NCI-H446 treated with DMSO at 0.1 percent for 48 hours (cell line): ENCODE measurements at places on chromosomes 7 and 10.

DNA sequence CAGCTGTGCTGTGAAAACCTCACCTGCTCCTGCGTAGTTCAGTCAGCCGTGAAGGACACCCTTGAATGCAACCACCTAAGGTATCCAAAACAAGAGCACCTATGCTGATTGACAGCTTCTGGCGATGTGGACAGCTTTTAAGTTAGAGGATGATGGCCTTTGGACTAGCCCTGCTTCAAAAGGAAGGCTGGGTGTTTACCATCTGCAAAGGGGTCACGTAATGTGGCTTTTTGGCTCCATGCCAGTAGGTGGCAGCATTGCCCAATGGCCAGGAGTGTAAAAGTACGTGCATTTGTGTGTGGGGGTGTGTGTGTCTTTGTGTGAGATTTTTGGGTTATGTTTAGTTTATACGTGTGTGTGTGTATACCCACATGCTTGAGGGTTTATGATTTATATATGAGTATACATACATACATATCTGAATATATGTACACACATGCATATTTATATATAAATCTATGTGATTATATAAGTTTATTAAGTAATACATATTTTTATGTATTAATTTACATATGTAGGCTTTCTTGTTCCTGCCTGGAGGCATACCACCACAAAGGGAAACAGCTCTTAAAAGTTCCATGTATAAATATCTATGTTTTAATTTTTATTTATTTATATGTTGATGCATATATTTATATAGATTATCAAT, 236.3 kb upstream of the ANKRD30A start:
- DNase-seq: no peak

- no peak for DNase-seq
These were observed 30.7 kb upstream of the ELOVL3 start for GRCh38 chr10:102195296-102195870.

GRCh38 chr7:11060893-11061292, 87.2 kb downstream of the PHF14 start:
- DNase-seq: no peak

DNA sequence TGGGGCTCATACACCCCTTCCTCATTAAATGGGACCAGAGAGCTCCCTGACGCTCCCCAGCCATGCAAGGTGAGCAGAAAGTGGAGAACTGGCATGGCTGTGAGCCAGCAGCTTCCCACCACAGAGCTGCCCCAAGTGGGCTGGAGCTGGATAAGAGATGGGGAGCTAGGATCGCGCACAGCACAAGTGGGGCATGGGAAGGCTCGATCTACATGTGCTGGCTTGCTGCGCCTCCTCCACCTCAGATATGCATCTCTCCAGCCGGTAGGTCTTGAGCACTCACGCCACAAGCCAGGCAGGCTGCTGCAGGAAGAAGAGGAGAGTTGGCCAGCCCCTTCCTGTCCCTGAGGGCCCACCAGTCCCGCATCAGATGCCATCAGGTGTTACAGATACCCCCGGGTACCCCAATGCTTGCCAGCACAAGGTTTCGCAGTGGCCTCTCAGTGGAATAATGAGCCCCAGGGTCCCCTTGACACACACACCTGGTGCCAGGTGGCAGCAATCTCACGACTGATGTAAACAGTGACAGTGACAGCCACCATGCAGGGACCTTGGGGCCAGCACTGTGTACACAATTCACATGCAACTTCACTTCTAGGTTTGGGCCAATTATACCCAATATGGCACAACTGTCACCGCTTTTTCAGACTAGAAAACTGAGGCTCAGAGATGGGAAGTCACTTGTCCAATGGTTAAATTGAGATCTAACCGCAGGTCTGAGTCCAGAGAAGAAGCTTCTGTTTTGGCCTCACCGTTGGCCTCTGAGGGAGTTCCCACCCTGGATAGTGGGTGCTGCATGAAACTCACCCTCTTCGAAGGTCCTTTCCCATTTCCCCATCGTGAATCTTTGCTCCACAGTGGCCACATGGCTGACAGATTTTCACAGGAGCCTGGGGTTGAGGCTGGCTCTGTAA, 79.3 kb downstream of the OAT start:
- DNase-seq: no peak

- no peak for DNase-seq
These were observed 267.0 kb downstream of the PLXNA4 start for GRCh38 chr7:132309102-132309805.

DNA sequence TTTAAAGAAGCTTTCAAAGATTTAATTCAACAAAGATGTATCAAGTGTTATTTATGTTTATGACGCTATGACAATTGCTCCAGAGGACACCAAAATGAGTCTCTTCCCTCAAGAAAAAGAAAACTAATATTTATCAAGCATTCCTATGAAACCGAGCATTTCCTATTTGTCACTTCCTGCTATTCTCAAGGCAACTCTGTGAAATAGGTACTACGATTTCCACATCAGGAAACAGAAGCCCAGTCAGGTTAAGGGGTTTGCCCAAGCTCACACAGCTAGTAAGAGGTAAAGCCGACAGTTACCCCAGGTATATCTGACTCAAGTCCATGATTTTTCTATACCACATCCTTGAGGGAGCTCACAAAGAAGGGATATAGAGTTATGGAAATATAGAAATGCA, 85.9 kb downstream of the TRIL start:
- DNase-seq: no peak

DNA sequence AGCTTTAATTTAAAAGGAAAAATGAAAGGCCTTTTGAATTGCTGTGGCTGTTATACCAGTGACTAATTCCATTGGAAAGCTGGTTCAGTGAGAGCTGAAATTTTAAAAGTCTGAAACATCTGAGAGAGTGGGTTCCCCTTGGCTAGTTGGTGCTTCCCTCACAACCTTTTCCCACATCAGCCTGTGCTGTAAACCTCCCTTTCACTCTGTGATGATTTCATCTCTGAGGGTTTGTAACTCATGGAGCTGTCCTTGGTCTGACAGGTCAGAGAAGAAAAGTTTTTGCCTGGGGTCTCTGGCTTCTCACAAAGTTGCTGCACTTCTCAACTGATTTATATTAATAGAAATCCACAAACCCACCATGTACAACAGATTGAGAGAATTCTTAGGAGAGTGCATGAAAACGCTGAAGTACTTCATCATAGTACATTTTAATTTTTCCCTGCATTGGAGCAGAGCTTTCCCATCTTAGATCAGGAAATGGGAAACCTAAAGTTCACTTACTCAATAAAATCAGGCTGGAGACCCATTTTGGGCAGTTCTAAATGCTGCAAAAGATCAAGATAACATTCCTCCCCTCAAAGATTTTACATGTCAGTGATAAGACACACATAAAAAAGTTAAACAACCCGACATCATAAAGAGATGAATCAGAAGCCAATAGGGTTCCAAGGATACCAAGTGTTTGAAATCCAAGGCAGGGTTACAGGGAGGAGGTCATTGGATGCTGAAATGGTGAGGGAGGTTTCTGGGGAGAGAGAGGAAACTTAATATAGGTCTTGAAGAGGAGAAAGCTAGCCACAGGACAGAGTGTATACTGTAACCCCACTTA, 157.0 kb upstream of the MKLN1 start:
- DNase-seq: no peak

DNA sequence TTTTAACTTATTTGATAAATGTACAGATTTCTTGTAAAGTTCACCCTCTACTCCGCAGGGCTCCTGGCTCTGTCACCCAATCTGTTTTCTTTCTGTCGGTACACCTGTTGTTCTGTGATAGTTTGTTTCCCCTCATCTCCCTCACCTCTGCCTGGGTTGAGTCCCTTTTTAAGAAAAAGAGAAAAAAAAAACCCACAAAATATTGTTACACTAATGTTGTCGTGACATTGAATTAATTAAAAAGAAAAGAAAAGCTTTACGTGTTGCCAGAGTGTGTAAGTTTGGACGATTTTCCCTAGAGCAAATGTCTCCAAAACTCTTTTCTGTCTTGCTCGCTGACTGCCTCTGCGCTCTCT, 3.4 kb downstream of the HMX3 start:
- no peak for DNase-seq

DNA sequence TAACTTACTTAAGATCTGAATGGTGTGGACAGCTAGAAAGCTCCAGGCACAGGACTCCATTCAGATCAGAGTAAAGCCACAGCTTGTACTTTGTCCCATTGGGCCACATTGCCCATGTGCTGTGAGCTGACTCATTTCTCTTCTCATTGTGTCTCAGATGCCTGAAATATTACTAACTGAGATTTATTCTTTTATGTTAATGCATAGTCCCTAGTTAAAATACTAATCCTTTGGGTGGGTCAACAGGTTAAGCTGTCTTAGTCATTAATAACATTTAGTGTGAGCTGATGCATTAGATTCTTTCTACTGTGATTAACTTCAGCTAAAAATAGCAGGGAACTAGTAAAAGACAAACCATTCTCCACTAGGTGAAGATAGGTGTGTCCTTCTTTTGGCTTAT, 104.7 kb upstream of the ARMC3 start:
- no peak for DNase-seq

DNA sequence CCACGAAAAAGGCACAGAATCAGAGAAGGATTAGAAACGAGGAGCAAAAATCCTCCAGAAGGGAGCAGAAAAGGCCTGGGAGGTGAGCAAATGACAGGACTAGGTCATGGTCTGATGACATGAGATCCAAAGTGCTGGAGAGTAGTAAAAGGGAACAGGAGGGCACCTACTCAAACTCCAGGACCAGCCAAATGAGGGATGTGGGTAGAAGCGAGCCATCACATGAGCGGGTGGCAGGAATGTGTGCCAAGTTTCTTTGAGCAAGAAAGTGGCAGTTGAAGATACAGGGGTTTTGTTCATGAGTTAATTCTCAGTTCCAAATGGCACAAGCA, 112.6 kb downstream of the RNF32 start:
- DNase-seq: no peak

- DNase-seq: no peak
These were observed 25.3 kb upstream of the GIMAP6 start for GRCh38 chr7:150657526-150657925.

DNA sequence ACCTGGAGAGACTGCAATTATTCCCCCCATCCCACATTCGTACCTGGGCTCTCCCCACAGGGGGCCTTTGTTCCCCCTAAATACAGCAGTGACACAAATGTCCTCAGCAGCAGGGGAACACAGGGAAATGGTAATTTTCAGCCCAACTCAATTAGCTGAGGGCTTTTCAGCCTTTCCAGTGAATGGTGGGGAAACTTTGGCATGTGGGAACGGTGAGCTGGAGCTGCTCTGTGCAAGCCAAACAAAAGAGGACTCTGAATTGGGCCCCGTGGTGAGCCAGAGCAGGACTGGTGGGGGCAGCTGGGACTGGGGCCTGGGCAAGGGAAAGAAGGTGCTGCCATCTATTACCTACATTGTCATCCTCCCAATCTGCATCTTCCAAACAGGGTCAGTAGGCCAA, 51.0 kb downstream of the FBXW4 start:
- DNase-seq: no peak

DNA sequence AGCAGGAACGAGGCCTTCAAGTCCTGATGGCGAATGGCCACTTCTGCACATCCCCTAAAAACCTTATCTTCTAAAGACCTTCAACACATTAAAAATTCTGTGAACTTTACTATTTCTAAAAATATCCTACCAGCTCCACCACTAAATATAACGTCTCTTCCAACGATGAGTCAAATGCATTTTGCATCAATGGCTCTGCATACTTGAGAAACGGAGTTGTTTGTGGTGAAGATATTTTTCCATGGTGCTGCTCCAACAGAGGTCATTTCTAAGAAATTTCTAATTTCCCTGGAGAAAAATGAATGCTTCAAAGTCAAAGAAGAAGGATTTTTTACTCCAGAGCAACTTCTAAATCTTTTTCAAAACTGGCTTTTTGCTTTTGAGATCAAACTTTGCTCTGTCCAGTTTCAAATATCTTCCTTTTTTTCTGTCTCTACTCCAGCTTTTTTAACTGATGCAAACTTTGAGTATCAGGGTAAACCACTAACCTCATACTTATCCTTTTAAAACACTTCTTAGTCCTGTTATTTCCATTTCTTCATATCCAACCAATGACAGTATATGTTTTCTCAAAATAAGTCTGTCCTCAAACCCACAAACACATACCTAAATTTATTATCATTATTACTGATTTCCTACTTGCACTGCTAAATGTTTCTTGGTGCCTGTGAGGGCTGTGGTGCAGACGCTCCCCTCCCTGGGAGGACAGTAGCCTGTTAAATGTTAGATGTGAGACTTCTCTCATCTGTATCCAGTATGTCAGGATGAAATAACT, 258.1 kb downstream of the KLF6 start:
- DNase-seq: no peak

DNA sequence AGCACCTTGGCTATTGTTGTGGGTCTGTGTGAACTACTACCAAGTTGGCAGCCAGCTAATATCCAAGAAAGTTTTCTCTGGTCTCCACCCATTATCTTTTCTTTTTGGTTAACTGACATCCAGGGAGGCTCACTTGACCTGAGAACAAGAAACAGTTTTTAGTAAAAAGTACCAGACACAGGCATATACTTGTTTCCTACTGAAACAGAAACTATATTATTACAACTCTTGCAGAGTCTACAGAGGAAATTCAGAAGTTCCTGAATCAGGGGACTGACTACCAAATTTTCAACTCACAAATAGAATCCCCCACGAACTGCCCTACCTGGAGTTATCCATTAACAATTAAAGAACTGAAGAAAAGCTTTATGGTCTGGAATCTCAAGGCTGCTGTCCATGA, 168.9 kb downstream of the KCND2 start:
- DNase-seq: no peak
